Left ventricle myocardium inferior (tissue), 1 donor: ENCODE measurements at places on chromosomes 12 and 14. TPM values are rescaled to one million over a fixed set of nuclear protein-coding genes. Genes with fewer than 3 reads are reported as not detected.

DNA sequence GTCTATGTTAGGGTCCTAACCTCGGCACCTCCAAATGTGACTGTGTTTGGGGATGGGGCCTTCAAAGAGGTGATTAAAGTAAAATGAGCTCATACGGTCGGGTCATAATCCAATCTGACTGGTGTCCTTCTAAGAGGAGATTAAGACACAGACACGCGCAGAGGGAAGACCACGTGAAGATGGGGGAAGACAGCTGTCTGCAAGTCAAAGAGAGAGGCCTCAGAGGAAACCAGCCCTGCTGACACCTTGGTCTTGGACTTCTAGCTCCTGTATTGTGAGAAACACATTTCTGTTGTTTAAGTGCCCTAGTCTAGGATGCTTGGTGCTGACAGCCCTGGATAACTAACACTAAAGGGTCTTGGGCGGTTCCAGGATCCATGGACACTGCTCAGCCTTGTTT, 109.6 kb downstream of the DICER1 start:
- no peaks in the 10 kb centered on the region for H3K36me3 ChIP-seq
- DNase-seq: no peak
- H3K27me3 ChIP-seq: peaks cover 66% of the 10 kb centered on the region
- no peak overlapping the region for H3K27ac ChIP-seq

The DHRS2 gene
- total RNA-seq: not detected

The NRXN3 gene
- total RNA-seq: 1.2 TPM

The L2HGDH gene
- 11.3 TPM for total RNA-seq

DNA sequence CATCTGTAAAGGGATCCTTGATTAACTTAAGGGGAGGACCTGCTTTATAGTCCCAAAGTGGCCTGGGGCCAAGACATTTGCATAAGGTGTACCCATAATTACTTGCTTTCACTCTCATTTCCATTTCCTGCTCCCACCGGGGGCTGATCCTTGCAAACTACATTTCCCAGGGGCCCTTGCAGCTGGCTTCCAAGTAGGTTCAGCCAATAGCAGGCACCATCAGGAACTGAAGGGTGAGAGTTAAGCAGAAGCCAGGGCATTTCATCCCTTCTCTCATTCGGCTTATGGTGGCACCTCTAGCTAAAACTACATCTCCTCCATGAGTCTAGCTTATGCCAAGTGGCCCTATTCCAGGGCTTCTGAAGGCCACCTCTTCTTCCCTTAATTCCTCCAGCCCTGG, 88.8 kb downstream of the CCDC60 start:
- peaks cover 7% of the 10 kb centered on the region for H3K27me3 ChIP-seq
- H3K4me3 ChIP-seq: no peak overlapping the region
- no peak overlapping the region for H3K27ac ChIP-seq
- H3K36me3 ChIP-seq: no peaks in the 10 kb centered on the region

DNA sequence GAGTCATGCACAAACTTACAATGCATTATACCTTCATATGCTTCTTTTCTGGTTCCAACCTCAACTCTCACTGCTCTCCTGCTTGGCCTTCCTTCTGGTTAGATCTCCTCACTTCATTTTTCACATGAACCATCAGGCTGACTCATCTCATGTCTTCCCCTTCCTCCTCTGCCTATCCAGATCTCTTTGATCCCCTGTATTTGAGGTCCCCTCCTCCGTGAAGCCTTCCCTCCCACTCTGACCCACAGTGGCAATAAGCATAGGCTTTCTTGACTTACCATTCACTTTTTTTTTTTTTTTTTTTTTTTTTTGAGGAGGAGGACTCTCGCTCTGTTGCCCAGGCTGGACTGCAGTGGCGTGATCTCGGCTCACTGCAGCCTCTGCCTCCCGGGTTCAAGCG, 14.7 kb upstream of the ASIC1 start:
- no peak for DNase-seq
- H3K4me1 ChIP-seq: no peaks in the 10 kb centered on the region

DNA sequence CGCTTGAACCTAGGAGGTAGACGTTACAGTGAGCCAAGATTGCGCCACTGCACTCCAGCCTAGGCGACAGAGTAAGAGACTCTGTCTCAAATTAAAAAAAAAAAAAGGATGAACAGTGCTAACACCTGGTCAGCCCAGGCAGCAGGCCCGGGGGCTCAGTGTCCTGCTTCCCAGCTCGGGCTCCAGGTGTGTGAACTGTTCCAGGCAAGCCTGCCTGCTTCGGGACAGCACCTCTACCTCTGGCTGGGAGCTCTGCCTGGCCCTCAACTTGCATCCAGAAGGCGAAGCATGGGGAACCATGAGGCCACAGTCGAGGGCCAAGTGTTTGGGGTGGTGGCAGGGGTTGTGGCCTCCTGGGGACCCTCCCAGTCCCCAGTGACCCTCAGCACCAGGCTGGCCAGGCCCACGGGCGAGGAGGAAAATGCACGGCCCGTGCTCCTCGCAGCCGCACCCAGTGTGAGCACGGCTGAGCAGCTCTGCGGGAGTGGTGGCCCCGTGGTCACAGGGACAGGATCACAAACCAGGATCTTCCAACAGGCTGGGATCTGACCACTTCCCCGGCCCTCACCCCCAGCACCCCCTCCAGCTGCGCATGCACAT, 15.5 kb downstream of the CDCA4 start:
- H3K4me3 ChIP-seq: no peak overlapping the region
- no peak overlapping the region for H3K27ac ChIP-seq
- no peaks in the 10 kb centered on the region for H3K4me1 ChIP-seq
- no peak for DNase-seq
- peaks cover 15% of the 10 kb centered on the region for H3K36me3 ChIP-seq
- no peaks in the 10 kb centered on the region for H3K27me3 ChIP-seq

- peaks cover 48% of the 10 kb centered on the region for H3K36me3 ChIP-seq
- no peak for DNase-seq
- no peaks in the 10 kb centered on the region for H3K27me3 ChIP-seq
- no peak overlapping the region for H3K27ac ChIP-seq
These were observed 71.0 kb downstream of the SLC38A1 start for GRCh38 chr12:46197883-46198282.

DNA sequence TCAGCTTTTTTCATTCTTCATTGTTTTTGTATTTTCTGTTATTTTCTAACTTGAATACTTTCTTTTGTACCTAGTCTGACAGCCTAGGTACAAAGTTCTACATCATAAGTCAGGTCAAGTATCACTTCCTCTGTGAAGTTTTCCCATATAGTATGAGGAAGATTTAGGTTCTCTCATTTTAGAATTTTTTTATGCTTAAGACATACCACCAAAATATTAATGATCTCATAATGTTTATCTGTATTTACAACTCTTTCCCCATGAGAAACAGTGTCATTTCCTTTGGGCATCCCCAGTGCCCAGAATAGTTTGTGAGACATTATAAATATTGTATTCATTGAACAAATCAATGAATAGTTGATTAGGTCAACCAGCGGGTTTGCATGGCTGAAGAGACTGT, 3.1 kb upstream of the ATF7IP start:
- H3K36me3 ChIP-seq: no peaks in the 10 kb centered on the region
- DNase-seq: no peak
- H3K27ac ChIP-seq: no peak overlapping the region
- peaks cover 9% of the 10 kb centered on the region for H3K4me1 ChIP-seq
- no peaks in the 10 kb centered on the region for H3K27me3 ChIP-seq

DNA sequence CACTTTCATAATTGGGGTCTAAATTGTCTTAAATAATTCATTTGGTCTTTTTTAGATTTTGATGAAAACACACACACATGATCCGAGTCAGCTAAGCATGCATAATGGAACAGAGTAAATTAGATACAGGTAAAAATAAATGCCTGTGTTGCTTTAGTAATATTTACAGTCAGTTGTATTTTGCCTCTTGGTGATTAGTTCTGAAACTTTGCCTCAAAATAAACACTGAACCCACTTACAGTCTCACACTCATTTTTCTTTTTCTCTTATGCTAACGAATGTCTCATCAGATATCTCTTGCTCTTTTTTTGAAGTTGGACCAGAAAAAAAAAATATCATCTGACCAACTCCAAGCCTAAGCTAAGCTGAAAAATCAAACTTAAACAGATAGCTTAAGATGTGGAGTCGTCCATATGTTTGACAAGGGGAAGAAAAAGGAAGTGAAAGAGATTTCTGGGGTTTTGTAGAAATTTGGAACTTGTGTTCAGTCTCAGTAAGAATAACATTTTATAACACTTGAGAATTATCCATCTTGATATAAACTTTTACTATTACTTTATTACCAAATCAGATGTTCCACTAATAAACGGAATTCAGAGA, 592.5 kb downstream of the RPL10L start:
- H3K4me1 ChIP-seq: no peaks in the 10 kb centered on the region
- no peak for DNase-seq
- H3K36me3 ChIP-seq: no peaks in the 10 kb centered on the region
- no peaks in the 10 kb centered on the region for H3K27me3 ChIP-seq

DNA sequence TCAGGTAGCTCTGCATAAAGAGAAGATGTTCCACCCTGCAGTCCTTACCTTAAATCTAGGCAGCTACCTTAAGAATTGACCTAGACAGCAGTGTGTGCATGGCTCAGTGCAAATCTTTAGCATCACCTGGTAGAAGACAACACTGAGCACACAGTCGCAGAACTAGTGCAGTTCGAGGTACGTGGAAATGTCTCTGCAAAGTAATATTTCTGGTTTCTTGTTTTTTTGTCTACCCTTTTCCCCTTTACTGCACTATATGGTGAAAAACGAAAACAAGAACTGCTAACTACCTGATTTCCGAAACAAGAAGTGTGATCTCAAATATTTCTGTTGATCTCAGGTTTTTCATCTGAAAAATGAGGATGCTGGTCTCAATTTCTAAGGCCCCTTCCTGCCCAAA, 82.5 kb downstream of the ETV6 start:
- no peak overlapping the region for H3K4me3 ChIP-seq
- no peaks in the 10 kb centered on the region for H3K36me3 ChIP-seq
- DNase-seq: no peak
- no peak overlapping the region for H3K27ac ChIP-seq
- no peaks in the 10 kb centered on the region for H3K27me3 ChIP-seq

GRCh38 chr14:55752580-55753390, 172.8 kb downstream of the KTN1 start:
- no peaks in the 10 kb centered on the region for H3K4me1 ChIP-seq
- no peaks in the 10 kb centered on the region for H3K36me3 ChIP-seq
- no peak overlapping the region for H3K4me3 ChIP-seq
- no peaks in the 10 kb centered on the region for H3K27me3 ChIP-seq
- no peak overlapping the region for H3K27ac ChIP-seq

The SERPINA10 gene
- not detected for total RNA-seq

- H3K36me3 ChIP-seq: no peaks in the 10 kb centered on the region
- DNase-seq: no peak
- no peaks in the 10 kb centered on the region for H3K4me1 ChIP-seq
- peaks cover 60% of the 10 kb centered on the region for H3K27me3 ChIP-seq
- no peak overlapping the region for H3K27ac ChIP-seq
These were observed 27.1 kb downstream of the DIO3 start for GRCh38 chr14:101588286-101588975.

GRCh38 chr14:72663956-72664650, 229.8 kb downstream of the DPF3 start:
- H3K27me3 ChIP-seq: no peaks in the 10 kb centered on the region
- peaks cover 19% of the 10 kb centered on the region for H3K4me1 ChIP-seq
- DNase-seq: no peak
- H3K27ac ChIP-seq: no peak overlapping the region
- peaks cover 9% of the 10 kb centered on the region for H3K36me3 ChIP-seq

DNA sequence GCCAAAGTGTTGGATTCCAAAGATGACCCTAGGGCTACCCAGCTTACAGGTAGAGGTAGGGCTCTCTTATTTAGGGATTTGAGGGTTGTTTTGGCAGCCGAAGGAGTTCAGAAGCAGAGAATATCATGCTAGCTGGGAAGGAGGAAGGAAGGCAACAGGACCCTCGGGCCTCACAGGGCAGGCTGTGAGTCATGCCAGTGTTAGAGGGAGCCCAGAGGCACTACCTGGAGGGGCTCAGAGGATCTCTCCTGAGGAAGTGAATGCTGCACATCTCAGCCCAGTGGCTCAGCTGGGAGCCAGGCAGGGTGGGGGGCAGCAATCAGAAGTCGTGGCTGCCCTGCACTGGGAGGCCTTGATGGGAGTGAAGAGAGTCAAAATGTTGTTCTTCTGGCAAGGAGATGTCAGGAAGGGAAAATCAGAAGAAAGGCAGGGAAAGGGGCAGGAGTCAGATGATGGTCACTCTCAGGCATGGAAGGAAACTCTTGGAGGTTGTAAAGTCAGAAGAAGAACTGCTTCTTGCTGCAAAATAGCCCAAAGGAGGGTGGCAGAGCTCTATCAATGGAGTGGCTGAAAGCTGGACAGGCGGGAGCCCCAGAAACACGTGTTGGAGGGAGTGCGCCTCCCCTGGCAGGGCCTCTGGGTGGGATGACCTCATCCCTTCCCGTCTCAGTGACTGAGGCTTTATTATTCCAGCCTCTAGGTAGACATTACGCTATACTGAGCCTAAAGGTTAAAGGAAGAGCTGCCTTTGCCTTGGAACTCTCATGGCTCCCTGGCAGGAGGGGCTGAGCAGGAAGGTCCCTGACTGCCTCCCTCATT, 141.3 kb downstream of the SMOC1 start:
- no peak overlapping the region for H3K4me3 ChIP-seq
- peaks cover 17% of the 10 kb centered on the region for H3K27me3 ChIP-seq
- H3K27ac ChIP-seq: no peak overlapping the region
- no peak for DNase-seq

The MORN3 gene
- not detected for total RNA-seq

The SPSB2 gene
- total RNA-seq: 3.2 TPM

- DNase-seq: no peak
- peak overlapping the region; percentile 27 for H3K27ac ChIP-seq
- H3K4me3 ChIP-seq: no peak overlapping the region
- H3K27me3 ChIP-seq: no peaks in the 10 kb centered on the region
- peaks cover 47% of the 10 kb centered on the region for H3K4me1 ChIP-seq
These were observed 35.6 kb downstream of the RASSF8 start for GRCh38 chr12:25993901-25994651.

DNA sequence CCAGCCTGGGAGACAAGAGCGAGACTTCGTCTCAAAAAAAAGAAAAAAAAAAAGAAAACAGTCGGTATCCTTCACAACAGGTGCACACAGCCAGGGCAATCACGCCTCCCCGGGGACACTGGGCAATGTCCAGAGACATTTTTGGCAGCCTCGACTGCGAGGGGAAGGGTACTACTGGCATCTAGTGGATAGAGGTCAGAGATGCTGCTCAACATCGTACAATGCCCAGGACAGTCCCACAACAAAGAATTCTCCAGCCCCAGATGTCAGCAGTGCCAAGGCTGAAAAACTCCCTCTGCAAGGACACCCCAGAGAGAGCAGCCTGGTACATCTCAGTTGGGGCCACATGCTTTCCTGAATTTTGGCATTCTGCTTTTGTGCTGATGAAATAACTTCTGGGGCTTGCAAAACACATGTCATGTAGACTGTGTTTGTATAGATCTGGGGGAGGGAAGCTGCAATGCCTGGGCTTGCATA, 21.5 kb downstream of the ALDH2 start:
- H3K4me3 ChIP-seq: no peak overlapping the region
- H3K4me1 ChIP-seq: peaks cover 25% of the 10 kb centered on the region
- peak overlapping the region; percentile 23 for H3K27ac ChIP-seq
- H3K36me3 ChIP-seq: peaks cover 81% of the 10 kb centered on the region
- no peaks in the 10 kb centered on the region for H3K27me3 ChIP-seq

The TMEM253 gene
- 0.19 TPM for total RNA-seq
